ENCODE measurements at places on chromosomes 5 and 9.

DNA sequence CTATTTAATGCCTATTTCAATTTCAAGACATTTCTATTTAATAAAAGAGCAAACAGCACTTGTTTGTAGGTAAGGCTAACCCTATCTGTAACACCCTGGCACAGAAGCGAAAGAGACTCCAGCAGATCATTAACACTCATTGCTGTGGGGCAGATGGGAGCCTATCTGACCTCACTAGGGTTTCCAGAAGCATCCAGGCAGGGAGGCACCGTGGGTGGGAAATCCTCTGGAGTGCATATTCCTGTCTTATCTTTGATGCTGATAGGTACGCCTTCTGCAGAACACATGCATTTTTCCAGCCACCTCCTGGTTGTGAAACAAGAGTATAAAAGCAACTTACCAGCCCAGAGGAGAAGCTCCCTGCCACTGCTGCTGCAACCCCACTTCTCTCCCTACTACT is 233.7 kb downstream of the GLIS3 start:
- DNase-seq = no peak

- DNase-seq = no peak
These were observed 254.7 kb upstream of the TRPC7 start for GRCh38 chr5:136620016-136620419.

GRCh38 chr5:168947212-168947868 is 353.6 kb downstream of the SLIT3 start:
- no peak for DNase-seq

DNA sequence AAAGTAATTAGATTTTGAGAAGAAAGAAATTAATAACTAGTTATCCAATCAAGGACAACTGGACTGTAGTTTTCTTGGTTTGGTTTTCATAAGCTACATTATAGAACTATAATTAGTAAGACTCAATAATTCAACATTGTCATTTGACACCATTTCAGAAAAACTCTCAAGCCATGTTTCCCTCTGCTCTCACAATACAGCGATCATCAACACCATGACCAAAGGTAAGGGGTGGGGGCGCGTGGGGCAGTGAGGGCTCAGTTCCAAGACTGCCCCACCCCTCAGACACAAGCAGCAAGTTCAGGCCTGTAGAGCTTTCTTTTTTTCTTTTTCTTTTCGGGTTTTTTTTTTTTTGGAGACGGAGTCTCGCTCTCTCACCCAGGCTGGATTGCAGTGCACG is 6.4 kb downstream of the CMBL start:
- no peak for DNase-seq

- DNase-seq = peak; percentile 30
These were observed 32.1 kb upstream of the CLINT1 start for GRCh38 chr5:157890836-157891597.

DNA sequence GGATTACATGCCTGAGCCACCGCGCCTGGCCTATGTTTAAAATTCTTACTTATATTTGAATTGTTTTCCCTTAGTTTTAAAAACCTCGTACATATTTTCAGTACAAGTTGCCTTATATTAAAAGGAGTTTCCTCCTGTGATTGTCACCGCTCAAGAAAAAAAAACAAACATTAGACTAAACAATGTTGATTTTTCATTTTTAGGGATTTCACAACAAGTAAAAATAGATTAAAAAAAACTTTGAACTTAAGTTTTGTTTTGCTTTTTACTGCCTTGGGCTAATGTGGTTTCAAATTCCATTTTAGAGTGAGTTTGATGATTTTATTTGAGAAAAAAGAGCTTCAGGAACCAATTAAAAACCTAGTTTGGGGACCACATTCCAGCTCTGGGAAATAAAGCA is 1196.6 kb upstream of the CDH18 start:
- no peak for DNase-seq

DNA sequence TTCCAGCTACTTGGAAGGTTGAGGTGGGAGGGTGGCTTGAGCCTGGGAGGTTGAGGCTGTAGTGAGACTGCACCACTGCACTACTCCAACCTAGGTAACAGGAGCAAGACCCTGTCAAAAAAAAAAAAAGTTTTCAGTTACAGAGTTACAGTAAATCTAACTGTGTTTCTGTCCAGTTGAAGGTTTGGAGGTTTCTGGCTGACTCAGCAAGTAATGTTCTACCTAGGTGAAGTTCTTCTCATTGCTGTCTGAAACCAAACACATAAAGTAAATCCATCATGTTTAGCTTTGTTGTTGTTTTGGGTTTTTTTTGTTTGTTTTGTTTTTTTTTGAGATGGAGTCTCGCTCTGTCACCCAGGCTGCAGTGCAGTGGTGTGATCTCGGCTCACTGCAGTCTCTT is 7.9 kb upstream of the ANKHD1 start:
- DNase-seq = no peak

GRCh38 chr9:4430432-4431261 is 59.6 kb upstream of the SLC1A1 start:
- DNase-seq = no peak

GRCh38 chr5:33470544-33470943 is 29.8 kb downstream of the TARS1 start:
- DNase-seq = peak; percentile 23

DNA sequence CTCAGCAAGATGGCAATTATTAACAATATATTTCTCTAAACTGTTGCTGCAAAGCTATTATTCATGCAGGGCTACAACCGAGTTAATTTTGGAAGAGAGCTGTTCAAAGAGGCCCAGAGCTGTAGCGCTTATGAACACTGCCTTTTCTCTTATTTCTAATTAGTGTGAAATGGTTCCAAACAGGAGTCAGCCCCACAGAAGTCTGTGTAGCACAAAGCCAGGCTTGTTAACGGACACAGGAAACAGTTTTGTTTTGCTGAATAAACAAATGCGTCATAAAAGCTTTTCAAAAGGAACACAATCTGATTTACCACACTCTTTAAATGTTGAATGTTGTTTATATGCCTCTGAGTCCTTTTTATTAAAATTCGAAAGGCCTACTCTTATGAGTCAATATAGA is 396.5 kb downstream of the ANXA1 start:
- DNase-seq = no peak

DNA sequence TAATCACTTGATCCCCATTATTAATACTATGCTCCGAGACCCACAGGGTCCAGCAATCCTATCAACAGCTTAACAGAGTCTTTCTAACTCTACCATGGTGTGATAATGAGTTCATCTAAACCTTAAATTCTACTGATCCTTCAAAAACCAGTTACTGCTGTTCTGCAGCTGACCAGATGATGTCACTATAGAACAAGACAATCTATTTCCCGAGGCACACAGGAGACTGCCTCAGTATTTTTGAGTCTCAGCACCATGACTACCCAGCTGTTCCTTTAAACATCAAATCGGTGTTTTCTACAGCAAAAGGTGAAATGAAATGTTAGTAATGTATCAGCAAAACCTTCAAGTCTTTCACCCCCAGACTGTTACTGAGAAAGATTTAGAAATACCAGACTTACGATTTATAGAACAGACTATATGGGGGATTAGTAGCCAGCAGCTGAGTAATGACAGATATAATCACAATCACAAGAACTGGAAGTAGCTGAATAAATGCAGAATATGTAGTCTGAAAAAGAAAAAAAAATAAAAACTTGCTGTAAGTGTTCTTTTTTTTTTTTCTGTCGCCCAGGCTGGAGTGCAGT is 16.9 kb downstream of the DNAJC18 start:
- peak; percentile 40 for DNase-seq

DNA sequence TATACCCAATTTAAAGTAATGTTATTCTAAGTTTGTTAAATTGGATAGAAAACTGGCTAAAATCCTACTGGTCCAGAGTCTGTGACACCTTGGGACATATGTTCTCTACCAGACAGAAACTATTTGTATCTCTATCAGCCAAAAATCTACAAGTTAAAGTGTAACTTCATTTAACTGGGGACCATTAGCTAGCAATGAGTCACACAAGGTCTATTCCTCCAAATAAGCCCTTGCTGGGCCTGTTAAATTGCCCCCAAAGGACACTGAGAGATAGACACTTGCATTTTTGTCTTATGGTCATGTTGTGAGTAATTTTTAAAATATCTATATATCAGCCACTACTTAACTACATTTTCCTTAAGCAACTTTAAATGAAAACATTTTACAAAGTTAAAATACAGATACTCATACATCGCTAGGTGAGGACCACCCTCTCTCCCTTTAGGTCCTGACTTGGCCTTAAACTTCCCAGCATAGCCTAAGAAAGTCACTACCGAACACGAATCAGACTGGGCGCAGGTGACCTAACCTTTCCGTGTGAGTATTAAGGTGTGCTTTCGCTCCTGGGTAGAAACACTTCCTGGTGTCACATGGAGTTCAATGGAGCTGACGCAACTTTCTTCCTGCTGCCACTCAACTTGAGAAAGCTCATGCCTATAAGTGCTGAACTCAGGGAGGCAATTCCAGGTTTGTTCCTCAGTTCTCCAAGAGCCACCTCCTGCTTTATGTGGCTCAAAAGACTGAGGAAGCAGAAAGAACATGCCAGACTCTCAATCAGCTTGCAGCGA is 249.1 kb downstream of the DIRAS2 start:
- no peak for DNase-seq

DNA sequence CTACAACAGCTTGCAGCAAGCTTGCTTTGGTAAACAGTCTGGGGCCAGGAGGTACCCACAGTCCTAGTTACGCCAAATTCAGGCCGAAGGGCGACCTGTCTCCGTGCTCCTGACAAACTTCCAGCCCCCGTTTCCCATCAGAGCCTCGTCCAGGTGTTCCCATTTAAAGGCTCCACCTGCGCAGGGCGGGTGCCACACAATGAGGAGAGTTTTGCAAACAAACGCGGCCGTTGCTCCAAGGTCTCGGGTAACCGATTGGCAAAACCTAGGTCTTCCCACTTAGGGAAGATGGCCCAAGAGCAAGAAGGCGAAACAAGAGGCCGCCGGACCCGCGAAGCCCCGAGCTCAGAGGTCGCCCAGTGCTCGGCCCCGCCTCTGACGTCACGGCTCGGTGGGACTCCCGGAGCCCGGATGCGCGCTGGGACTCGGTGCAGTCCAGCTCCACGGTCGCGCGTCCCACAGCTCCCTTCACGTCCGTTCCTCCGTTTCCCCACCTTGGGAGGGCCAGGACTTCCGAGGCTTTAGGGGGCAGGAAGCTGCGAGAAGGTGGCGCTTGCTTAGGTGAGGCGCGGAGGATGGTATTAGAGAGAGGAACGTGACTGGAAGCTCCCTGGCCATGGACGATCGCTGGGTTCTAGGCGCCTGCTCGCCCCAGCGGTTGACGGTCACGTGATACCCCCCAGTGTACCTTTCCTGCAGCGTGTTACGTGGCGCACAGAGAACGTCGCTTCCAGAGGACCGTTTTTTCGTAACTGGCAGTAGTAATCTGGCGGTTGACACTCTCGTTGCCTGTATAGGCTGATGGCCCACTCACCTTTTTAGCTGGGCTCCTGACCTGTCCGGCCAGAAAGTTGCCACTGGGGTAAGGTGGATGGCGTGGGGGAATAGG is 41.8 kb upstream of the KDM4C start:
- DNase-seq = no peak

DNA sequence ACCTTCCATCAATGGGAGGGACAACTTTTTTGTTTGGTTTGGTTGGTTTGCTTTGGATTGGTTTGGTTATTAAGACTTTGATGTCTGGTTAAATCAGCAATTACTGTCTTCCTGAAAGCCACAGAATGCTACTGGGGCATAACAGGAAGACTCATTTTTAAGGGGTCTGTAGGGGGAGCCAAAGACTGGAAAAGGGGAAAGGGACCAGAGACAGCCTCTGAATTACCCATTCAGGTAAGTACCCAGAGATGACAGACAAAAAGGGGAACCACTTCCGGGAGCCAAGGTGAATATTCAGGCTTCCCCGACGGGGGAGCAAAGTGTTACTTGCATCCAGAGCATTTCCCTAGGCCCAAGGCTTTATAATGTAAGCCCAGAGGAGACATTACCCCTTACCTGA is 4.6 kb upstream of the FEM1C start:
- peak; percentile 82 for DNase-seq

DNA sequence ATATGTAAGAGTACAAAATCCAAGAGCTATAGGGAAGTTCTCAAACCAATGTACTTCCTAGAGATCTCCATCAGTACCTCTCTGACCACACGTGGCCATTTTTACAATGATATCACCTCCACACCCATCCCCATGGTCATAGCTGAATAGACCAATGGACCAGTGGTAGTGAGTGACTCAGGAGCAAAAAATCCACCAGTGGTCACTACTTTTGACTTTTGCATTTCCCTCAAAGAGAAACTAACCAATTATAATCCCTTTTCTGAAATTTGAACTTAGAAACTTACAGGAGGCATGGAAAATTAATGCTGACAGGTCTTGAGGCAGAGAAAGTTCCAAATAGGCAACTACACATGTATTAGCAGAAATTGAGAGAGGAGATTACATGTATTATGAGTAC is 238.4 kb downstream of the TRPM3 start:
- no peak for DNase-seq

DNA sequence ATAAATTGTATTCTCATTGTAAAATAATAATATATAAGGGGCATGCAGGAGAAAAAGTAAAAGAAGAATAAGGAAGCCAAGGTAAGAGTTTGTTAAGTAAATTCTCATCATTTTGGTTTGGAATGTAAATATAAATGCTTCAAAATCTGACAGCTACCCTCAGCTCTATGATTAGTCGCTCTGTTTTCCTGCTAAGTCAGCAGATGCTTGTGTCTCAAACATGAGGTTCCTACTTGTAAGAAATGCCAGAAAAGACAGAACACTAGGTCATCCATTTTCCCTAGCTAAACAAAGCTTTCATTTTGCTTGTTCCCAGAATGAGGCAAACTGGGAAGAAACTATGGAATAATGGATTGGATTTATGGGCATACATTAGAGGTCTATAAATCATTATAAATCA is 293.1 kb downstream of the DMRTA1 start:
- no peak for DNase-seq

GRCh38 chr5:138273834-138274188 is 610 bp downstream of the GFRA3 start:
- no peak for DNase-seq

DNA sequence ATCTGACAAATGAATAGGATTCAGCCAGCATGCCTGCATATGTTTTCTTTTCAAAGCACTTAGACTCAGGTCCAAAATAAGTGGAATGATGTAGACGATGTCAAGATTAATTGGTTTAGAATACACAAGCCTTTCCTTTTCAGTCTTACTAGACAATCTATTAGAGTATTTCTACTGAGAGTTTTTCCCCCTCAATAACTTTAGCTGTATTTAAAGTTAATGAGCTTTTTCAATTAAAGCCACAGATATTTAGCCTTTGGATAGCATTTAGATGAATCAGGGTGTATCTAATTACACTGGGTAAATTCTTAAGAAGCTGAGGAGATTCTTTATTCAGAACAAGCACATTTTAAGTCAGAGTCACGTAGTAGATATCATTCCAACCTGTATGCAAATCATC is 198.7 kb upstream of the MPDZ start:
- no peak for DNase-seq

DNA sequence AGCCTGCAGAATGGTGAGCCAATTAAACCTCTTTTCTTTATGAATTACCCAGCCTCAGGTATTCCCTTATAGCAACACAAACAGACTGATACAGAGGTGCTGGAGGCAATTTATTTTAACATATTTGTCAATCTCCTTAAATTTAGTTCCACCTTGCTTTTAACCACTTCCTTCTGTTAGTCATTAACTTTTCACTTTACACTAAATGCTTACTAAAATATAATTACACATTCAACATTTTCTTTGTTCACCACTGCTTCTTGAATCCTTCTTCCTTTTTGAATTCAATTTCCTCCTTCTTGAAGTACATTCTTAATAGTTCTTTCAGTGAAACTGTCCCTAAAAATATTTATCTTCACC is 39.4 kb downstream of the LYRM7 start:
- no peak for DNase-seq

Measured in iPS DF 19.7 (cell line).